ENCODE measurements at places on chromosomes 12 and 14.

DNA sequence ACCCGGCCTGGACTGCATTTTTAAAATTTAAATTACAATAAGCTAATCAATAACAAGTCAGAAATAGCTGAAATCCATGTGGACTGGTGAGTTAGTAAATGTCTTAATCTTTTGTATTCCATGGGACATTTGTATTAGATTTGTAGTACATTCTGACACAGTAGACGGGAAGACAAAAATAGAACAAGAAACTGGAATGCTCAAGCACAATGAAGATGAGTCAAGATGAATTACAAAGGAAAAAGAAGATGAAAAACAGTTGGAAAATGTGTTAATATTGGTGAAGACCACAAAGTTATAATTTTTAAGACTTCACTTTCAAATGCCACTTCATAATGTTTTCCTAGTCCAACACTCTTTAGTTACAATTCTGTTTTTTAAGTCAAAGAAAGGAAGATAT, 97.8 kb upstream of the FERMT2 start:
- peak; percentile 53 for DNase-seq

DNA sequence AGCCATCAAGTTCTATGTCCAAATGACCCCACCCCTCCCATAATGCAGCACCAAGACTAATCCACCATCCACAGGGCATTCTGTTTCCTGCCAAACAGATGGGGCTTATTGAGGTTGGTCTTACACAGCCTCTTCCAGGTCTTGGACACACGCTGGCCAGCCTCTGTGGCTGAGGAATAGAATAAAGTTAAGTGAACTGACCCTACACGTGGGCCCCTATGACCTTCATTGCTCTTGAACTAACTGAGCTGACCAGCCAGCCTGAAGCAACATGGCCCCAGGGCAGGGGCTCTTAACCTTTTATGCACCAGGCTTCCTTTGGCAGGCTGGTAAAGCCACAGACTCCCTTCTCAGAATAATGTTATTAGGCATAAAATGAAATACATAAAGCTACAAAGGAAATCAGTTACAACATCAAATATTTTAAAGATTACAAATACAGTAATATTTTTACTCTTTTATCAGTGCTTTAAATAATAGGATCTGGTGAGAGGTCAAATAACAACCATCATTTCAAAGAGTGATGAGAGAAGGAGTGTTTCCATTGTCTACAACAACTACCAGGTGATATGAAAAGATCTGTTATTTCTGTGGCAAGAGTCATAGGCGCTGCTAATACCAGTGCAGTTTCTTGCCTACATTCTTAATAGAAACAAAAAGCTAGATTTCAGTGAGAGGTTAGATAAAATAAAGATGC, 192.9 kb upstream of the NUDT4 start:
- no peak for DNase-seq

GRCh38 chr14:60245380-60246177, 3.4 kb upstream of the PPM1A start:
- DNase-seq = no peak

DNA sequence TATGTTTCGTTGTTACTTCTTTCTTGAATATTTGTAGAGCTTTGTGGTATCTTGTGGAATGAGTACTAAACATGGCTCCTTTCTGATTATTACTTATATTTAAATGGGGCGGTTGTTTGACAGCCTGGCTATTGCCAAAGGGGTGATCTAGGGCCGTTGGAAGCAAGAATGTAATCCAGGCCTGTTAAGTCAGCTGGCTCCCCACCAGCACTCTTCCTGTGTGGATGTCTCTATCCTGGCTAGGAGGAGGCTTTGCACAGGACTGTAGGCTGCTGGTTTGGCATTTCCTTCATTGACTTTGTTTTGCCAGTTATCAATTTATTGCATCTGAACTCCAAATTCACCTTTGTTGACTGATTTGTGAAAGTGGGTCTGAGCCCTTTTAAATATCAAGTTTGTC, 5.6 kb downstream of the FAM234B start:
- peak; percentile 35 for DNase-seq

DNA sequence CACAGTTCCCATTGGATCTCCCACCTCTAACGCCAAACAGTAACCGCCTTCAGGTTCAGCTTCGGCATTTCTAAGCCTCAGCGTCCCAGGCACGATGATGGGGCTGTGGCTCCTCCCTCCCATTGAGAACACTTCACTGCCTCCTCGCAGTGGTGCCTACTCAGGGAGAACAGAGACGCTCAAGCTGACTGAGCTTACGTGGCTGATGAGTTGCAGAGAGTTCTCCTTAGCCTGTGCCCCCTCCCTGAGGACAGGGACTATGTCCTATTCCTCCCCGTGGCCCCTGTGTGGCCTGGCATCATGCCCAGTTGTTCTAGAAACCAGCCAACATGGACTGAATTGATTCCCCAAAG, 87.0 kb downstream of the ITPK1 start:
- DNase-seq = no peak

GRCh38 chr14:73245480-73246325, 8.4 kb downstream of the PAPLN start:
- peak; percentile 28 for DNase-seq

DNA sequence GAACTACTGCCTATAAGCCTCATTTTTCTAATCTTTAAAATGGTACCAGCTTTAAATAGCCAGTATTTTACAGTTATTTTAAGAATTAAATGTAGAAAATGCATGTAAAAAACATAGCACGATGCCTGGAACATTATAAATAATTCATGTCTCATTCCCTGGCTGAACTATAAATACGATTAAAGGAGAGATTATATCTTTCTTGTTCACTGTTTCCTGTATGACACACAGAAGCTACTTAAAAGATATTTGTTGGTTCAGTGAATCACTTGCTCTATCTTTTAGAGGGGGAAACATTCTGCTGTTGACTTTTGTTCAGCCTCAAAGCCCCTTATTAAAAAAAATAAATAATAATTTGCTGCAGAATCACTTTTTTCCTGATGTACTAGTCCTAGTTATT, 406.9 kb downstream of the LRFN5 start:
- DNase-seq = peak; percentile 28

- DNase-seq = peak; percentile 46
Observed at GRCh38 chr12:69154585-69155363, 84.6 kb upstream of the CPSF6 start.

Data from fibroblast of skin of right quadriceps (primary cell).